ENCODE measurements at places on chromosomes 5 and 9.

- DNase-seq: no peak
Measured at GRCh38 chr5:155485386-155485785, 471.8 kb downstream of the KIF4B start.

- DNase-seq: no peak
Measured at GRCh38 chr9:29006628-29007027, 1433.3 kb upstream of the C9orf72 start.

DNA sequence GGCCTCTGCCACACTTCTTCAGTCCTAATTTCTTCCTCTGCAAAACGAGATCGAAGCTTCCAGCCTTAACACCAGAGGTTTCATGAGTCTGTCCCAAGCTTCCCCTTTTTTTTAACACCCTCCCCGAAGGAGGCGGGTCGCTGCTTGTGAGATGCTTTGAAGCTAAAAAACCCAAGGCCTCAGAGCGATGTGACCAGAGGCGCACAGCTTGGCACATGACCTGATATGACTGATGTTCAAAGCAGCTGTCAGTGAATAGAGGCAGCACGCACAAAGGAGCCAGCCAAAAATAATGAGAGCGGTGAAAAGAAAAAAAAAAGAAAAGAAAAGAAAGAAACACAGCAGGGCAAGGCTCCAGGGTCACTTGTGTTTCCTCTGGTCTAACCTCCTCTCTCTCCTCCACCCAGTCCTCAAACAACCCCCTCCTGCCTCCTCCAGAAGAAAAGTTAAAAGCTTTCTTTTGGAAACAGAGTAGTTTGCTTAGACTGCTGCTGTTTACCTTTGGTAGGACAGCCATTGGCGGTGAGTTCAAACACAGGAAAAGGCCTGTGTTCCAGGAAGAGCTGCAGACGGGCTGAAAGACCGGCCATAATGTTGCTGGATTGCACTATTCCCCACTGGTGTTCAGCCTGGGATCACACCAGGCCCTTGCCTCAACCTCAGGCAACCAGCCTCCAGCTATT, 10.9 kb upstream of the ZNF366 start:
- DNase-seq: no peak

GRCh38 chr5:153630546-153630945, 140.1 kb downstream of the GRIA1 start:
- DNase-seq: no peak

- DNase-seq: peak; percentile 32
Measured at GRCh38 chr5:115857626-115858349, 16.1 kb downstream of the AP3S1 start.

DNA sequence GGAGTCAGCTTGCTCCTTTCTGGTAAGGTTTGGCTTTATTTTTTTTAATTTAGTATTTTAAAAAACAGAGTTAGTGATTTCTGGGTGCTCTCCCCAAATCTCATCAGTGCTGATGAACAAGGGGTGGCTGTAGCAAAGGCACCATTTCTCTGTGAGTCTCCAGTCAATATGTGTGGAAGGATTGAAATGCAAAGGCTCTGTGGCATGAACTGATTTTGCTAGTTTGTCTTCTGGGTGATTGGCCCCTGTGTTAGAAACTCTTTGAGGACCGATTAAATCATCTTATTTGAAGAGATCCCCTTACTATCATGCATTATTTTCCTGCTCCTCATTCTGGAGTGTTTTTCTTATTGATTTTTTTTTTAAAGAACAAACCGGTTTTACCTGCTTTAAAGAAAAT, 596 bp downstream of the TEK start:
- DNase-seq: no peak

GRCh38 chr5:124457901-124458300, 288.5 kb downstream of the ZNF608 start:
- DNase-seq: no peak

- no peak for DNase-seq
Measured at GRCh38 chr5:75365740-75366139, 28.7 kb downstream of the HMGCR start.

- no peak for DNase-seq
Measured at GRCh38 chr5:38680094-38680825, 123.8 kb upstream of the LIFR start.

DNA sequence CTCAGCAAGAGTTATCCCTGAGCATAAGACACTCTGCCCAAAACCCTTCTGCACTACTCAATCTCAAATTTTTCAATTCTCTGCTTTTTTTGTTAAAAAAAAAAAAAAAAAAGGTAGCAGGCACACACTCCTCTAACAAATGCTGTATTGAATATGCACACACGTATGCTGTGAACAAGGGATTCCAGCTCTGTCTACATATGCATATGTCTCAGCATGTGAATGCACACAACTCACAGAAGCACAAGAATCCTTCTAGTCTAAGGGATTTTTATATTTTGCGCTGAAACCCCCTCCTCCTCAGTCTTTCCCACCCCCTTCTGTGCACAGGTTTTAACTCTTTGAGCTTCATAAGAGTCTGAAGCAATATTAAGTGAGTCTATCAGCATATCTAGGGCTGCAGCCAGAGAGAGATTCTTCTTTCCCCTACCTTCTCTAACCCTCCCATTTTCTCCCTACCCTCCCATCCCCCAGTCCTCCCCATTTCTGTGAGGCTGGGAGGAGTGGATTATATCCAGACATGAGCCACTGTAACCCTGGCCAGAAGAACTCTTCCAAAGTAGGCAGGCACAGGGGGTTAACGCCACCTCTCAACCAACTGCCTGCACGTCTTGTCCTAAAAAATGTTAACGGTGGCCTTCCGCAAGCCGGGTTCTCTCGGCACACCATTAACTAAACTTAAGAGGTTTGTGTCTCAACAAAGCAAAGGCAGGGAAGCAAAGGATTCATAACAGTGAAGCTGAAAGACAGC, 1.0 kb downstream of the GABRB2 start:
- no peak for DNase-seq

DNA sequence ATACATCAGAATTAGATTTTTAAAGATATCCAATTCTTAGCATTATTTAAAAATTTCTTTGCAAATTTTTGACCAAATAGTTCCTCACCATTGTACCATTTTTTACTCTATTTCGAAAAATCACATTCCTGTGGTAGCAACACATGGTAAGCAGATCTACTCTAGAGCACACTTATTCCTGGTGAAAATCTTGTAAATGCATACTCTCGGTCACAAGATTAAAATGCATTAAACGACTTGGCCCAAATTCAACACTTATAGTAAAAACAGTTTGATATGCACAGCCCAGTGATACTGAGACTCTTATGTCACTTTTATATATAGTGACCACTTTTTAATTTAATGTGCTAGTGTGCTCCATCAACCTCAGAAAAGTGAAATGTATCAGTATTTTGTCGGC, 208.8 kb upstream of the TARS1 start:
- DNase-seq: peak; percentile 35

DNA sequence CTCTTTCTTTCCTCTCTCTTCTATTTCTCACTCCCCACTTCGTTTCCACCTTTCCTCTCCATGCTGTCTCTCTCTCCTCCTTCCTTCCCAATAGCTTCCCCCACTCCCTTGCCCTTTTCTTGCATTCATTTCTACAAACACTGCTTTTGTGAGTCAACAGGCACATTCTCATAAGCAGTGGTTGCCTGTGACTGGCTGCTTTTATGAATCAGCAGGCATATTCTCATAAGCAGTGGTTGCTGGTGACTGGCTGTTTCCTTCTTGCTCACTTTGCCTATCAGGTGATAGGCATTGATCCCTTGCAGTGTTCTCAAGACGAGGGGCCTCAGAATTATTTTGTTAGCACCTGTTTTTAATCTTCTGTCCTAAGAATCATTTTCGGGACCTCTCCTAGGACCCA, 116.1 kb upstream of the ACTBL2 start:
- peak; percentile 82 for DNase-seq

- no peak for DNase-seq
Measured at GRCh38 chr5:98064118-98064685, 709.3 kb upstream of the RGMB start.

DNA sequence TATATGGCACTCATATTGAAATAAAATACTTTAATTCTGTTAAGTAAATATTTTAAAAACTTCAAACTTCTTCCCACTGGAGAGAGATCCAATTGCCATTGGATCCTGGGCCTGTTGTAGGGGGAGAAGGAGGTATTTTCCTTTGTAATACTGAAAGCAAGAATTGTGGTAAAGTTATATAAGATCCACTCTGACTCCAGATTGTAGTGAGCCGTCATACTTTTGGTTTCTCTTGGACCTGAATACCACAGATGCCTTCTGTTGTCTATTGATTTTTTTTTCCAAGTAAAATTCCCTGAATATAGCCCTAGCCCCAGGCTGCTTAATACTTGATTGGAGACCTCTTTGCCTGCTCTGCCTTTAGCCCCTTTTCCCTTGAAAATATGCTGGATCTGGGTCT, 86.9 kb downstream of the ATG10 start:
- no peak for DNase-seq

Measured in fibroblast of mammary gland (primary cell).